ENCODE measurements at places on chromosomes 12 and 14.

DNA sequence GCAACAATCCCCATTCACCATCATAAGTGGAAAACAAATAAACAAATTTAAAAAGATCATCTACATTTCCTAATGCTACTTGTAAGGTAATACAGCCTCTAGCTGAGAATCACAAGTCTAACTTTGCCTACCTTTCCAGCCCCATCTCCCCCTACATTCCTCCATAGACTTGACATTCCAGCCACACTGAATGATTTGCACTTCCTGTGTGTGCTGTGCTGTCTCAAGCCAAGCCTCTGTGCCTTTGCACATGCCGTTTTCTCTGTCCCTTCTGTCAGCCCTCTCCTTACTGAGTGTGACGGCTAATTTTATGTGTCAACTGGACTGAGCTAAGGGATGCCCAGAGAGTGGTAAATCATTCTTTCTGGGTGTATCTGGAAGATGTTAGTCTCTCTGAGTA, 82.4 kb upstream of the MBIP start:
- DNase-seq: no peak

GRCh38 chr14:68392393-68393141, 400.3 kb downstream of the ZFP36L1 start:
- DNase-seq: no peak

- no peak for DNase-seq
Observed at GRCh38 chr12:117502633-117503032, 141.2 kb upstream of the NOS1 start.

DNA sequence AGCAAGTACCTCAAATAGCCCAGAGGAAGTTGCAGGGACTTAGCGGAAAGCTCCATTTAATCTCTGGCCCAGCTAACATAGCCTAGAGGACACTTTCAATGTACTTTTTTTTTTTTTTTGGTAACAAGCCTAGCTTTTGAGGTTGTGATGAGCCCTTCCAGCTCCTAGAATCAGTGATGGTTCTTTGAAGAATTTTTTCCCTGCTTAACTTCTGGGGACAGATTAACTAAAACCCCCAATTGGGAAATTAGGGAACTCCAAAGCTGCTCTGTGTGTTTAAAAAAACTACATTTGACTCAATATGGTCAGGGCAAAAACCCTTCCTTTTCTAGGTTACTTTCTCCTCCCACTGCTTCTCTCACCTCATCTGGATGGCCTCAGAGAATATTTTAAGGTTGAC, 23.9 kb upstream of the ITGA5 start:
- no peak for DNase-seq

DNA sequence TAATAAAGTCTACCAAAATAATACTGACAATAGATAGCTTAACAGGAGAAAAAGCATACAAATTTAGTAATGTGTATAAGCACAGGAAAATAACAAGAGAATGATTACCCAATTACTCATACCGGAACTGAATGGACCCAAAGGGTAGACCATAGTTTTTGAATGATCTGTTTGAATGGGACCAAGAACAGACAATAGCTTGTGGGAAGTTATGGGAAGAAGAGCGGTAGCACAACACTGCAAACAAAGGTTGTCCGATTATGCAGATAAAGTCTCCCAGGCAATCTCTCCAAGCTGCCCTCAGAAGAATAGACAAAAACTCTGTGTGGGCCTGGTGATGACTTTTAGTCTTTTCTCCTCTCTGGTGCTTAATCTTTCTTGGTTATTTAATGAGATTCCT, 96.6 kb upstream of the NEDD1 start:
- DNase-seq: no peak

- DNase-seq: no peak
Observed at GRCh38 chr12:9342614-9343353, 134.6 kb upstream of the PZP start.

DNA sequence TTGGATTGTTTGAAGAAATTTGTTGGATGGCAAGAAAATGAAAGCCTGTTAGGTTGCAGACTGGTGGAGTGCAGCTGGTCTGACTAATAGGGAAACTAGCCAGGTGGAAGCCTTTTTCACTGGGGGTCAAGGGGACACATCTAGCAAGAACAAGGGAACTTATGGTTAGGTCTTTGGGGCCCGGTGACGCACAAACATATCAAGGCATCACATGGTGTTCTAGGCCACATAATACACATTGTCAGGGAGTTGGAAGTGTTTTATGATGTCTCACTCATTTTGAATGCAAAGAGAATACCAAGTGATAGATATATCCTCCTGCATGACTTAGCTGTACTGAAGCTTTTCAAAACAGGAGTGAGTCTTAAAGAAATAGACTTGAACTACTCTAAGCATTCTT, 351.2 kb downstream of the KCNH5 start:
- DNase-seq: no peak

GRCh38 chr14:100159865-100160533, 554 bp upstream of the DEGS2 start:
- no peak for DNase-seq

- no peak for DNase-seq
Observed at GRCh38 chr12:9378430-9378835, 170.2 kb upstream of the PZP start.

DNA sequence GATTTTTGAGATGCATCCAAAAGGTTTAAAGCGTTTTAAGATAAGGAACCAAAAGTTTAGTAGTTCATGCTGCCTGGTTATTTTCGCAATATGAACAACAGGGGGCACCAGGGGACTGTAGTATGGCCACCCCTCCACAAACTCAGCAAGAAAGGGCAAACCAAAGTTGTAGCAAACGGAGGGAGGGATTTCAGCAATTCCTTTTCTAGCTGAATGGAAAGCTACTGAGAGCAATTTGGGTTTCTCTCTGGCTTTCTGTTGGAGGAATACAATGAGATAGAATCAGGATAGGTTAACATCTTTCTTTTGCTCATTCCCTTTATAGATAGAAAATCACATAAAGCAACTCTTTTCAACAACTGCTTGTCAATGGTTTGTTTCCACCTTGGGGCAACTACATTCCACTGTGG, 62.5 kb downstream of the DRAM1 start:
- no peak for DNase-seq

DNA sequence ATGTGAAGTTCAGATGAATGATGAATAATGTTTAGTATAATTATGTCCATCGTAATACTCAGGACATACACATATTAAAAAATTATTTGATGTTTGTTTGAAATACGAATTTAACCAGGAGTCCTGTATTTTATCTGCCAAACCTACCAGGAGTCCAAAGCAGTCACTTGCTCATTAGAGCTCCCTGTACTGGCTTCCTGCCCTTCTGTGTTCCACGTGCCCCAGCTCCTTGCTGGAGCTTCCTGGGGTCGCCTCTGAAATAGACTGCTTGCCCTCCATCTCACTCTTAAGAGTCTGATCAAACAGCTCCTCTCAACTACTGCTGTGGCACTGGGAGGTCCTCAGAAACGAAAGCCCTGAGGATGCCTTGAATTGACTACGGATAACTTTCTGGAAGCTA, 87.3 kb upstream of the DHRS4 start:
- no peak for DNase-seq

DNA sequence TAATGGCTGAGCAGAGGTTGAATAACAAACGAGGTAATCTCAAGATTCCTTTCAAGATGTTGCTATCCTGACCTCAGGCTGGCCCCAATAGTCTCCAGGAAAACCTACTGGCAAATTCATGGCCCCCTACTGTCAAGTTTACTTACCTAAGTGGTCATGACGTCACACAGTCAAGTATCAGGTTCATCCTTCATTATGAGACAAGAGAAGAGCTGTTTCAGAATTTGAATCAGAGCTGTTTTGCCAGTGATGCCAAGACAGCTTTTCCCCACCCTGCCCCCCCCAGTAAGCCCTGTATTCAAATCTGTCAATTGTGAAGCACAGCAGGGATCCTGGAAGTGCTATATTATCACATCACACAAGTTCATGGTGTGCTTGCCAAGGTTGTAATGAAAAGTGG, 509.6 kb downstream of the NOVA1 start:
- no peak for DNase-seq

- no peak for DNase-seq
Observed at GRCh38 chr14:54839701-54840119, 62.9 kb downstream of the GCH1 start.

DNA sequence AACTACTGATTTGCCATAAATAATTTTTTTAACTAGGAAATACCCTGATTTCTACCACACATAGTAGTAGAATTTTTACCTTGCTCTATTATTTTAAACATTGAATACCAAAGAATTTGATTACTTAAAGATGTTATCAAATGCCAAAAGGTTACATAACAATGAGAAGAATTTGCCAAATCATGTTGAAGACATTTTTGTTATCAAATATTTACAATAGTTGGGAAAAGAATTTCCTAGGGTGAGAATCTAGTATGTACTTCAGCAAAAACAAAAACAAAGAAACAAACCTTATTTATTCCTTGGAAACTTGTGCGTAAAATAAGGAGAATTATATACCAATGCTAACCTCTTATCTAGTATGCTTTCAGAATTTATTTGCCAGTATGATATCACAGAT, 107.2 kb downstream of the SCAF11 start:
- DNase-seq: no peak

- no peak for DNase-seq
Observed at GRCh38 chr12:54340846-54341245, 15.9 kb downstream of the COPZ1 start.

GRCh38 chr12:49872381-49872780, 29.5 kb upstream of the BCDIN3D start:
- no peak for DNase-seq

GRCh38 chr14:22010545-22011252, 337.1 kb upstream of the OR4E1 start:
- no peak for DNase-seq

DNA sequence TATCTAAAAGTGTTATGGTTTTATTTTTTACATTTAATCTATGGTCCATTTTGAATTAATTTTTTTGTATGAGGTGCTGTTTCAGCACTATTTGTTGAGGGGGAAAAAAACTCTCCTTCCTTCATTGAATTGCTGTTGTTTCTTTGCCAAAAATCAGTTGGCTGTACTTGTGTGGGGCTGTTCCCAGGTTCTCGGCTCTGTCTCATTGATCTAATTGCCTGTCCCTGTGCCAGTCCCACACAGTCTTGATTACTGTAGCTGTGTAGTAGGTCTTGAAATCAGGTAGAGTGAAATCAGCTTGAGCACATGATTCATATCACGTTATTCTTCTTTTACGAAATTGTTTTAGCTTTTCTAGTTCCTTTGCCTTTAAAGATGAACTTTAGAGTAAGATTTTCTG, 109.7 kb downstream of the ADGRD1 start:
- DNase-seq: no peak

DNA sequence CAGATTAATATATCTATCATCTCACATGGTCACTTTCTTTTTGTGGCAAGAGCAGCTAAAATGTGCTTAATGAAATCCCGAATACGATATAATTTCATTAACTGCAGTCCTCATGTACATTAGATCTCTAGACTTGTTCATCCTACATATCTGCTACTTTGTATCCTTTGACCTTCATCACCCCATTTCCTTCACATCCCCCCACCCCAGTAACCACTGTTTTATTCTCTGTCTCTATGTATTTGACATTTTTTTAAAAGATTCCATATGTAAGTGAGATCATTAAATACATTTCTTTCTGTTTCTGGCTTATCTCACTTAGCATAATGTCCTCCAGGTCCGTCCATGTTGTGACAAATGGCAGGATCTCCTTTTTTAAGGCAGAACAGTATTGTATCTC, 23.0 kb upstream of the ST8SIA1 start:
- DNase-seq: no peak

Measured in stimulated activated CD8-positive, alpha-beta memory T cell treated with anti-CD3 and anti-CD28 coated beads, Interleukin-7, amount 100 ng/mL, for 24 hours (primary cell).